IPS DF 6.9 (cell line): ENCODE measurements at places on chromosomes 7 and 10.

- DNase-seq: no peak
Observed at GRCh38 chr7:77548206-77548605, 11.1 kb downstream of the PTPN12 start.

- DNase-seq: no peak
Observed at GRCh38 chr7:4747746-4748145, 27.7 kb upstream of the AP5Z1 start.

DNA sequence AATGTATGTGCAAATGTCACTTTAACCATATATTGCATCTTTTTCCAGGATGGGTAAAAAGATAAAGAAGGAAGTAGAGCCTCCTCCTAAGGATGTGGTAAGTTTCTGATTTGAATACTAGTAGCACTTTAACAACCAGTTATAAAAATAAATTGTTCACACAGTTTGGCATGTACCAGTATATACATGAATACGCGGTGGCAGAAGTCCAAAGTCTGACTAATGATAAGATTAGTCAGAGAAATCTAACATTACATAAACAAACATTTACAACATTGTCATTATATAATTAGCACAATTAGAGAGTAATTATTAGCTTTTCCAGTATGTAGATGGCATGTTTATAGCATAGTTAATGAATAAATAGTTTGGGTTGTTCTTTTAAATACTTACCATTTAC is 4.1 kb downstream of the ARMC3 start:
- no peak for DNase-seq

GRCh38 chr7:70693686-70694433 is 438.1 kb upstream of the GALNT17 start:
- no peak for DNase-seq
